ENCODE measurements at places on chromosomes 3 and 15.

DNA sequence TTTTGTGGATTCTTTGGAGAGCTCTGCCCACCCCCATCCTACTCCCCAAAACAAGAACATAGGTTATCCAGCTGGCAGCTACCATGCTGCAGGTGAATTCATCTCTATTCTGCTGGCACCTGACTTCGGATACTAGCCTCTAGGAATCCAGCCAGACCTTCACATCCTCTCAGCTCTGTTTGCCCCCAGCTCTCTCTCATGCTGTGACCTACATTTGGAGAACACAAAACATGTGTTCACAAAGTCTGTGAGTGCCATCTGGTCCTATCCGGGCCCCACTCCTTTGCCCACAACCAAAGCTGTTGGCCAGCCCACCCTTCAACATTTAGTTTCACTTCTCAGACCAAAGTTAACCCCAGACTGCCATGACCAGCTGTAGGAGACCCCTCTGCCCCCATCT lies 89.4 kb upstream of the C3orf80 start:
- no peak for DNase-seq

GRCh38 chr3:74648107-74648506 lies 33.6 kb upstream of the CNTN3 start:
- DNase-seq: no peak

GRCh38 chr3:138078096-138078495 lies 37.3 kb downstream of the DZIP1L start:
- DNase-seq: peak; percentile 43

DNA sequence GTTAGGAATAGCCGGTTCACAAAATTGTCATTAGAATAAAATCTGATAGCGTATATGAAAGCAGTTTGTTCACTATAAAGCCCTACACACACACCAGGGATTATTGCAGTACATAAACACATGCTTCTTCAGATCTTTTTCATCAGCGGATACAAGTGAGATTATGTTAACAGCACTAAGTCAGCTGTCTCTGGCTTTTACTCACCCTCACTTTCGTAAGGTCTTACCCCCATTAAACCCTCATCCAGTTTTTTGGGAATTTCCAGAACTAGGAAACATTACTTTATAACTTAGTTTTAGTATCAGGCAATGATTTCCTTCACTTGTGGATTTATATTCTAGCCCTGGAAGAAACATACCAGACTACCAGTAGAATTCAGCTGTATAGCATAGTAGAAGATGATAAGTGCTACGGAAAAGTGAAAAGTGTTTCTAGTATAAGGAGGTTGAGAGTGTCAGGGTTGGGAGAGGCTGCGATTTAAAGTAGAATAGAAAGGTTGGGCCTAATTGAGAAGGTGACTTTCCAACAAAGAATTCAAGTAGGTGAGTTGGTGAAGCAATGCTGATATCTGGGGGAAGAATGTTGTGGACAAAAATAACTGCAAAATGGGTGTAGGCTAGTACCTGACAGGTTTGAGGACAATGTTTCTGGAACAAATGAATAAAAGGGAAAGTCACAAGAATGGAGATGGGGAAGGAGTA lies 22.7 kb downstream of the TMEM207 start:
- no peak for DNase-seq

- no peak for DNase-seq
Measured at GRCh38 chr3:97579365-97579764, 185.2 kb upstream of the ARL6 start.

DNA sequence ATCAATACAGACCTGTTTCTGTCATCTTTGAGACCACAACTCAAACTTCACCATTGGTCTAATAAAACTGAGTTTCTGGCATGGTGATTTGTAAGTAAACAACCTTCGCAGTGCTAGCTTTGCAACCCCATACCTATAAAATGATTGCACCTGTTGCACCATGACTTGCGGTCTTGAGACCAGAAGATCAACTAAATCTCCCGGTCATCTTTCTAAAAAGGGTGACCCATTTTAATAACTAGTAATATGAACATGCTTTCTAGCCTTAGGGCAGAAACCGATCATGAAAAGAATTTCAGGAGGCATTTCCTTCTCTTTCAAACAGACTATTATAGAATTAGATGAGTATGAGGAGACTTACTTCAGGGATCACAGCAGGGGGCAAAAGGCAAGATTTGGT lies 151.9 kb upstream of the ZNF385D start:
- no peak for DNase-seq

- no peak for DNase-seq
Measured at GRCh38 chr3:27526614-27527315, 42.6 kb upstream of the SLC4A7 start.

DNA sequence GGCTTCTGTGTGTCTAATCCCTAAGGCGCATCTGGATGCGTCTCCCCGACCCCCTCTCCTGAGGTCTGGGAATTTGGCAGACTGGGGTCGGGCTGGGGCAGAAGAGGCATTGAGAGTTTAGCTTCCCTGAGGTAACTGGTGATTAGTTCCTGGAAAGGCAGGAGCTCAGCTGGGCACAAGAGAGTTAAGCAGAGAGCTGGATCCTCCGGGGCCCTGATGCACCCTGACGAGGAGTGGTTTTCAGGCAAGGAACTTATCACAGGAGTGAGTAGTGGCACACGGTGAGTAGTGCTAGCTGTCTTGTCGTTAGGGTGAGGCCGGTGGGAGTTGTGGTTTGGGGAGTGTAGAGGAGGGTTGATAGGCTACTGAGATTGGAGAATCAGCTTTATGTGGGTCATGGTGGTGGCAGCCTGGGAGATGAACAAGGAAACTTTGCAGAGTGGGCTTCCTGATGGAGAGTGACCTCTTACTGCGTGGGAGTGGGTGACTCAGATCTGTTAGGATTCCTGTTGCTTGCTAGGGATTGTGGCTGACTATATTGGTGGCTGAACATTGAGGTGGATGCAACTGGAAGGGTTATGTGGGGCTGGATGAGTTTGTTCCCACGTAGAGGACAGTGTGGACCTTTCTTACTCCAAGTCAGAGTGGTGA lies 897 bp downstream of the RAD54L2 start:
- DNase-seq: peak; percentile 66

DNA sequence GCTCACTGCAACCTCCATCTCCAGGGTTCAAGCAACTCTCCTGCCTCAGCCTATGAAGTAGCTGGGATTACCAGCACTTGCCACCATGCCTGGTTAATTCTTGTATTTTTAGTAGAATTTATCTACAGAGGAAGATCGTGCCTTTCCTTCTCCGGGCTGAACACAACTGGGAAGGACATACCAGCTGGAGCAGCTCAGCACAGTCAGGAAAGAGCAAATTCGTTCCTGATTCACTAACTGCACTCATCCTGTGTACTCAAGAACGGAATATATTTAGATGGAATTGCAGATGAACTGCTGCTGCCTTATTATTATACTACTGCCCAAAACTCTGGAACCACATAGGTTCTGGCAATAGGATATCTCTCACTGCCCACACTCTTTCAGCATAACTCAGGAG lies 27.1 kb upstream of the P4HTM start:
- no peak for DNase-seq

DNA sequence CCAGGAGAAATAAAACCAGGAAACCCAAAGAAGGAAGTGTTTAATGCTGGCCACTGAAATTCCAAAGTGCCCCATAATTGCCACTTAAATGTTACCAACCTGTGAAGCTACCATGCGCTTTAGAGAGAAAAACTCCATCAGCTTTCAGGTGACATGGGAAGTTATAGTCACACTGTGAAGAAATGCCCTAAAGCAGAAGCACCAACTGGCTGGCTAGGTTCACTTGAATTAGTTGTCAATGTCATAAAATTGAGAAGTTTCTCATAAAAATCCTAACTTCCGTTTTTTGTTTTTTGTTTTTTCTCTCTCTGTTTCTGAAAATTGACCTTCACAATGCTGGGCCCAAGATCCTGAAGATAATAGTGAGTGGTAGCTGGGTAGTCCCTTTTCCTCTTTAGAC lies 167.9 kb upstream of the CTNNB1 start:
- no peak for DNase-seq

- DNase-seq: peak; percentile 39
Measured at GRCh38 chr3:149586871-149587270, 71.0 kb downstream of the WWTR1 start.

- DNase-seq: peak; percentile 52
Measured at GRCh38 chr15:77541421-77542181, 91.1 kb downstream of the LINGO1 start.

DNA sequence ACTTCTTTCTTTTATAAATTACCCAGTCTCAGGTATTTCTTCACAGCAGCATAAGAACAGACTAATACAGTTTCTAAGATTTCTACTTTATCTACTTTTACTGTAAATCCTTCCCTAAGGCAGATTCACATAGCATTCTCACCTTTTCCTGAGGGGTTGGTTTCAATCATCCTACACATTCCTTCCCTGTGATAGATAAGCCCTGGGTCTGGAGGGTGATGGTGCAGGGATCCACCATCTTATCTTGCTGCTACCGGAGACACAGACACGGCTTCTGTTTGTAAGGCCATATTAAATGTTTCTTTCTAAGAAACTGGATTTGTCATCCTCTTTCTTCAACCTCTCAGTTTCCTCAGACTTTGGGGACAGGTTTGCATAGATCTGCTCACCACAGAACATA lies 6.1 kb downstream of the IQCF5 start:
- DNase-seq: no peak

DNA sequence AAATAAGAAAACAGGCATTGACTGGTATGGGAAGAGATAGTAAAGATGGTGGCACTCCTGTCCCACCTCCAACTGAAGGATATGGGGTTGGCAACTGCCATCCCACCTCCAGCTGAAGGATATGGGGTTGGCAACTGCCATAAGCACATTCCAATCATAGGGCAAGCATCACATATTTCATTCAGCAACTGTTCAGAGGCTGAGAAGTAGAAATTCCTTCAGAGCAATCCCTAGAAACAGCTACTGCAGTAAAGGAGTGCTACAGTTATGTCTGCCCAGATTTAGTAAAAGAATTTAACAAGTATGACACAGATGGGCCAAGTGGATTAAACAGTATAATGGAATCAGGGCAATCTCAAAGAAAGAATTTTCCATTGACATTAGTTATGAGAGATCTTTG lies 156.8 kb downstream of the IMPG2 start:
- DNase-seq: peak; percentile 44

DNA sequence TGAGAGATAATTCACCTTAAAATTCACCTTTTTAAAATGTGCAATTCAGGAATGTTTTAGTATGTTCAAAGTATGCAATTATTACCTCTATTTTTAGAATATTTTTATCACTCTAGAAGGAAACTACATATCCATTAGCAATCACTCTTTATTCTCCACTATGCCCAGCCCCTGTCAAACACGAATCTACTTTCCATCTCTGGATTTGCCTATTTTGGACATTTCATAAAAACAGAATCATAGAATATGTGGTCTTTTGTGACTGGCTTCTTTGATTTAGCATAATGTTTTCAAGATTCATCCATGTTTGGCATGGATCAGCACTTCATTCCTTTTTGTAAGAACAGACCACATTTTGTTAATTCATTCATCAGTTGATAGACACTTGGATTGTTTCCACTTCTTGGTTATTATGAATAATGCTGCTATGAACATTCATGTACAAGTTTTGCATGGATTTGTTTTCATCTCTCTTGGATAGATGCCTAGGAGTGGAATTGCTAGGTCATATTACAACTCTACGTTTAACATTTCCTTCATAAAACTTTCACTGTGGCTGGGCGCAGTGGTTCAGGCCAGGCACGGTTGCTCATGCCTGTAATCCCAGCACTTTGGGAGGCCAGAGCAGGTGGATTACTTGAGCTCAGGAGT lies 12.7 kb downstream of the HMCES start:
- DNase-seq: no peak

DNA sequence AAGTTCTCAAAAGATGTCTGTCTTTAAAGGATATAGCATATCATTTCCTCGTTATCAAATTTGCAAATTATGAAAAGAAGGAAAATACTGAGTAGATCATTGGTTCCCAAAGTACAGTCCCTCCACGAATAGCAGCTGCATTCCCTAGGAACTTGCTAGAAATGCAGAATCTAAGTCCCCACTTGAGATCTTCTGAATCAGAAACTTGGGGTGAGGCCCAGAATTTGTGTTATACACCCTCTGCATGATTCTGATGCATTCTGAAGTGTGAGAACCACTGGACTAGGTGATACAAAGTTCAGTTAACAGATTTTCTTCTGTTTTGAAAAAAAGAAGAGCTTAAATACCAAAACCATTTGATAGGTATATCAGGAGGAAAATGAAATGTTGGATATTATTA lies 77.1 kb downstream of the SLC25A26 start:
- peak; percentile 56 for DNase-seq

- DNase-seq: peak; percentile 69
Measured at GRCh38 chr15:88992216-88992615, 79.0 kb upstream of the MFGE8 start.

DNA sequence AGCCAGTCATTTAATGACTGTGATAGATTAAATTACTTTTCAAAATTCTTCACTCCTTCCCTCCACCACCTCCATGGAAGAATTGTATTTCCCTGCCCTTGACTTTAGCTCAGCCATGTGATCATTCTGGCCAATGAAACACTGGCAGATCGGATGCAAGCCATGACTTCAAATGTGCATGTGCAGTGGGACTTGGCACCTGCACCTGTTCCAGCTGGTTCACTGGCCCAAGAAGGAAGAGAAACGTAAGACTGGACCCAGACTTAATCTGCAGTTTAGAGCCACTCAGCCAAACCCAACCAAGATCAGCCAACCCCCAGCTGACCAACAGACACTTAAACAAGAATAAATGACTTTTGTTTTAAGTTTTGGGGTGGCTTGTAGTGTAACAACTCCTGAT lies 11.8 kb downstream of the DPH3 start:
- DNase-seq: no peak

DNA sequence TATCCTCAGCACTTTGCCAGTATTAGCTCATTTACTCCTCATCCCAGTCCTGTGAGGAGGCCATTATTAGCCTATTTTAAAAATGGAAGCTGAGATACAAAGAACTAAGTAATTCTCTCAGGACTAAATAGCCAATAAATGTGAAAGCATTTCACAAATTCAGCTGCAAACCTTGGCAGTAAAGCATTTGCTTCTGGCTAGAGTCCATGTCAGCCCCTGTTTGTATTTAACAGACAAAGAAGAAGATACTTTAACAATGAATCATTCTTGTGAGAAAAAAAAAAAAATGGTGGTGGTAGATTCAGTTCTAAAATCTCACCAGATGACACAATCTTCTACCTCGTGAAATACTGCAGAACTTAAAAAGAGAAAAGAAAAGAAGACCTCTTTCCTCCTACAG lies 85.0 kb upstream of the CNTN6 start:
- no peak for DNase-seq

- no peak for DNase-seq
Measured at GRCh38 chr3:57838627-57839026, 82.5 kb downstream of the SLMAP start.

DNA sequence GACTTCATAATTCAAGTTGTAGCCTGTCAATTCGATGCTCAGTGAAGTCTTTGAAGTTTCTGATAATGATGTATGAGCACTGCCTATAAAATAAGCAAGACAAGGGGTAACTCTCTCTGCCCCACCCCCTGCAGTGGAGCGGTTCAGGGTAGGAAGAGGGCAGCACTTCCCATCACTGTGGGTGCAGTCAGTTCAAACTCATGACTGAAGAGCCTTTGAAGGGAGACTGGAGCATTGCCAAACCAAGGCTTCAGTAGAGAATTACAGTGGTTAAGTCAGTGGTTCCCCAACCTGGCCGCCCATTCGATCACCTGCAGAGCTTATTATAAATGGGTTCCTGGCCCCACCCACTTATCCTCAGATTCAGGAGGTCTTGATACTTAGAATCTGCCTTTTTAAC lies 190.6 kb downstream of the SHQ1 start:
- DNase-seq: no peak
